ENCODE measurements at places on chromosomes 5 and 9. TPM values are rescaled to one million over a fixed set of nuclear protein-coding genes. Genes with fewer than 3 reads are reported as not detected.

The SLCO6A1 gene
- not detected for total RNA-seq

- ATAC-seq = no peak
Observed at GRCh38 chr9:95667789-95668188, 151.0 kb upstream of the PTCH1 start.

DNA sequence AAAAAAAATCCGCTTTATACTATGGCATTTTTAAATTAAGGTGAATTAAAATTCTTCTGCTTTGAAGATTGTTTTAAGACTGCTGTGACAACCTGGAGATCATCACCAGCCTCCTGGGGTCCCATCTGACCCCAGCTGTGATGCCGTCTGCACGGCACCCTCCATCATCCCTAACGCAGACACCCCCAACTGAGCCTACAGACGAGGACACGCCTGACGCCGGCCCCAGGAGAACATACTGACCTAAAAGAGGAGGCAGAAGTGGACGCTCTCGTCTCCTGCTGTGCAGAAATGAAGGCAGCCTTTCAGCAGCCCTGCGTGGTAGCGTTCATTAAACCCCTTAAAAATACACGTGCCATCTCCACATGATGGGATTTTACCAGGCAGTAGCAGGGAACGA, 125.6 kb upstream of the PPP1R26 start:
- ATAC-seq = no peak

The FBXO10 gene
- 3.6 TPM for total RNA-seq

- no peak for ATAC-seq
Observed at GRCh38 chr9:14213504-14213903, 100.4 kb downstream of the NFIB start.

DNA sequence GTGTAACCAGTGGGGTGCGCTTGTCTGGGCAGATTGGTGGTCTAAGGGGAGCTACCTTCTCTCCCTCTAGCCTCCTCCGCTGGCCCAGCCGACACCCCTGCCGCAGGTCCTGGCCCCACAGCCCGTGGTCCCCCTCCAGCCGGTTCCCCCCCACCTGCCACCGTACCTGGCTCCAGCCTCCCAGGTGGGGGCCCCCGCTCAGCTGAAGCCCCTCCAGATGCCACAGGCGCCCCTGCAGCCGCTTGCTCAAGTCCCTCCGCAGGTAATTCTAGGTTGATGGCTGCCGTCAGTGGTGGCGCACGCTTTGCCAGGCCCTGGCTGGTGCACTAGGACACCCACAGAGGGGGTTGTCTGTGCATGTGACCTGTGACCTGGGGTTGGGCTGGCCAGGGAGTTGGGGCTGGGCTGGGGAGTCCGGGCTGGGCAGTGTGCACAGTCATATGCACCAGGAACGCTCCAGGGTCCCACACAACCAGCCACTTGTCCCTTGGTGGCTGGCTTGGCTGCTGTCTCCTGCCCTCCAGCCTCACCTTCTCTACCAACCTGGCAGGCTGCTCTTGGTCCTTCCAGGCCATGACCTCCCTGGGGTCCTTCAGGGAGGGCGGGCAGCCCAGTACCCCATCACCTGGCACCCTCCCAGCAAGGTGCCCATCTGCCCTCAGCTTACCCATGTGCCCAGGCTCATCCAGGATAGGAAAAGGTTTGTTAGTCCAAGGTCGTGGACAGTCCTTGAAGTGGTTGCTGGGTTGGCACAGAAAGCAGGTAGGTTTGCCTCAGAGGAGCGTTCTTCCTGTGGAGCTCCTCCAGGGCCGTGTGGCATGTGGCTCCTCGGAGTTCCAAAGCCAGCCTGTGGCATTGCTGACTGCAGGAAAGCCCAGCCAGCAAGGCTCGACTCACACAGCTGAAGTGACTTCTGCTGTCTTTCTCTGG, 73.2 kb downstream of the WNK2 start:
- ATAC-seq = no peak

The G3BP1 gene
- total RNA-seq = 149 TPM

DNA sequence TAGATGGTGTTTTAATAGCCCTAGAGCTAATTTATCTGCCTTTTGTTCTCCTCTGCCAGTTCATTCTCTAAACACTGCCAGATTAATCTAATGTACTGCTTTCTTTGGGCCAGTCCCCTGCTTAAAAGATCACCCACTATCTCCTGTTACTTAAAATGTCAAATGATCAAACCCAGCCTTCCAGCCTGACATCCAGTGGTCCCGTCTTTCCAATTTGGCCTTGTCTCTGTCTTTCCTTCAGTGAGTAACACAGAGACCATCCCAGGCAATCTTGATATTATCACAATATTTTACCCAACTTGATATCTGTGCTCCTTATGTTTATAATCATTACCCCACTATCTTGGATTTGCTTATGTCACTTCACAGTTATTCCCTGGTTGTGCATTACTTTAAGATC, 12.0 kb downstream of the PRR16 start:
- ATAC-seq = no peak

DNA sequence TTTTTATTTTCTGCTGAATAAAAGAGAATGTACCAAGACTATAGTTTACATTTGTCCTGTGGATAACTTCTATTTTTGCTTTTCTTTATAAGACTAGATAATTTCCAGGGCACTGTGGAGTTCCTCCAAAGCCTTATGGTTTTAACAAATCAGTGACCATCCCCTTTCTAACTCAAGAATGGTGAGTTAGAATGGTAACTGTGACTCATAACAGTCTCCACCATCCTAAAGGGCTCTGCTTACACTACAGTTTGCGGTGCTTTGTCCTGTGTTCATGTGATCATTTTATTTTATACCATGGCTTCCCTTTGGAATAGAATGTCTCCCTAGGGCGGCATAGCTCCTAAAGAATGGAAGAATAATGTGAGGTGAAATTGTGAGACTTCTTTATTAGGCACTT, 30.2 kb downstream of the WDR36 start:
- no peak for ATAC-seq

The GALNT12 gene
- total RNA-seq = 4.1 TPM

DNA sequence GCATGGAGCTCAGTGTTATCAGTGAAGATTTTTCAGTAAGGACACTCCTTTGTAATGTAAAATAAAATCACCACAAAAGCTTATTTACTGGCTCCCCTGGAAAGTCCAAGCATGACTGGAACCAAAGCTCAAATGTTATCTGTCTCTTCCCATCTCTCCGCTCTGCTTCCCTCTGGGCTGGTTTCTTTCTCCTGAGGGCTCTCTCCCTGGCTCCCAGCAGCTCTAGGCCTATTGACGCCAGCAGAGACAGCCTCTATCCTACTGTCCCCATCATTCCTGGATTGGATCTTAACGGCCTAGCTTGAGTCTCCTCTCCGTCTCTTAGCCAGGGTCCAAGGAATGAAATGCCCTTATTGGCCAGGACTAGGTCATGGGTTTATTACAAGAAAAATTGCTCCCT, 86.1 kb downstream of the TMEM167A start:
- no peak for ATAC-seq

The YIPF5 gene
- total RNA-seq = 51.4 TPM

DNA sequence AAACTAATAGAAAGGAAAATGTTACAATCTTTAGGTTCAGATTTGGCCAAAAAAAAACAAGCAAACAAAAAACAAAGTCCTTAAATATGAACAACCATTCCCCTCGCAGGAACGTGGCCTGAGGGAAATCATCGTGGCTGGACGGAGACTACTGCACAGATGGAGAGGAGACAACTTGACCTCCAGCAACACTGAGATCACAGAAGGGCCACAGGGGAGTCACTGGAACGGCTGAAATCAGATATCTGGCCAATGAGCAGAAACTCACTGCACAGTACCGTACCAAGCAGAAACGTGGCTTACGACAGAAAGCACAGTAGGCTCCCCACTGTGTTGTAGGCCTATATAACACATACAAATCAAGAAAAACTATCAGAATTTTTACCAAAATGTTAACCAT, 27.7 kb downstream of the CAMSAP1 start:
- no peak for ATAC-seq

- no peak for ATAC-seq
Observed at GRCh38 chr9:14400658-14400995, 86.7 kb upstream of the NFIB start.

The PAM gene
- 66.5 TPM for total RNA-seq

The PCDHB12 gene
- total RNA-seq = not detected

DNA sequence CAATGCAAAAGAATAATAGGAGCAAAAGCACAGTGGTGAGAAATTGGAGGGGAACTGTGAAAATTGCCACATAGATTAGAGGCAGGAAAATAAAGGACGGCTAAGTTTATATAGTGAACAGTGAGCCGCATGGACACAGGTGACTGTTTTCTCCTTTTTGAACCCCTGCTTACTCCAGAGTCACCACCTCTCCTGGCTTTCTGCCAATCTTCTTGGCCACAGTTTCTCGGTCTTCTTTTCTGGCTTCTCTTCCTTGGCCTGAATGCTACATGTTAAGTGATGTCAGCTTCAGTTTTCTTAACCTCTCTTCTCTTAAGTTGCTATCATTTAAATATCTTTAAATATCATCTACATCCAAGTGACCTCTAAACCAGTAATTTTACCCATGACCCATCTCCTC, 47.3 kb upstream of the CDKN2B start:
- ATAC-seq = no peak

DNA sequence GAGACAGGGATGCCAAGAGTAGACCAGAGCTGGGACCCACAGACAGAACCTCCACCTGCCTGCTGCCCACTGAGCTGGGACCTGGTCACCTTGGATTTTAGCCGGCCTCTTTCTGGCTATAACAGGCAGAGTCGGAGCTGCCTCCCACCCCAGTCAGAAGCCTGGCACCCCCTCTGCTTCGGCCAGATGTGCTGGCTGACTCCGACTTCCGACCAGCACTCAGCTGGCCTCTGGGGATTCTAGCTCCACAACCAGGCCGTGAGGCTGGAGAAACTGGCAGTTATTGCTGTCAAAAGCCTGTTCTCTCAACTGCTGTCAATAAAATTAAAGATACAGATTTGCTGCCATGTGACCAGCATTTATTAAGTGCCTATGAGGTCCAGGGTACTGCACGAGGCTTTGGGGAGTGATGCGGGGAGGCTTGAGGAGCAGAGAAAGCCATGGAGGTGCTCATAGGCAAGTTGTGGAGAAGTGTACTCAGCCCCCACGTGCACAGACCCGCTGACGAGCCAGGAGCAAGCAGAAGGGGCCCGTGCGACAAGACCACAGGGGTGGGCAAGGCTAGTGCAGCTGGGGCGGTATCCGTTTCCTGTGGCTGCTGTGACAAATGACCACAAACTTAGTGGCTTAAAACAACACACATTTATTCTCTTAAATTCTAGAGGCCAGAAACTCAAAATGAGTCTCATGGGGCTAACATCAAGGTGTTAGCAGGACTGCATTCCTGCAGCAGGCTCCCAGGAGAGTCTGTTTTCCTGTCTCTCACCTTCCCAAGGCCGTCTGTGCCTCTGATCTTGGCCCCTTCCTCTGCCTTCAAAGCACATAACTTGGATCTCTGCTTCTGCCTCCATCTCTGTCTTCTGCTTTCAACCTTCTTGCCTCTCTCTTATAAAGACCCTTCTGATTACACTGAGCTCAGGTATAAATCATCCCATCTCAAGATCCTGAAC, 13.1 kb downstream of the GFI1B start:
- no peak for ATAC-seq

DNA sequence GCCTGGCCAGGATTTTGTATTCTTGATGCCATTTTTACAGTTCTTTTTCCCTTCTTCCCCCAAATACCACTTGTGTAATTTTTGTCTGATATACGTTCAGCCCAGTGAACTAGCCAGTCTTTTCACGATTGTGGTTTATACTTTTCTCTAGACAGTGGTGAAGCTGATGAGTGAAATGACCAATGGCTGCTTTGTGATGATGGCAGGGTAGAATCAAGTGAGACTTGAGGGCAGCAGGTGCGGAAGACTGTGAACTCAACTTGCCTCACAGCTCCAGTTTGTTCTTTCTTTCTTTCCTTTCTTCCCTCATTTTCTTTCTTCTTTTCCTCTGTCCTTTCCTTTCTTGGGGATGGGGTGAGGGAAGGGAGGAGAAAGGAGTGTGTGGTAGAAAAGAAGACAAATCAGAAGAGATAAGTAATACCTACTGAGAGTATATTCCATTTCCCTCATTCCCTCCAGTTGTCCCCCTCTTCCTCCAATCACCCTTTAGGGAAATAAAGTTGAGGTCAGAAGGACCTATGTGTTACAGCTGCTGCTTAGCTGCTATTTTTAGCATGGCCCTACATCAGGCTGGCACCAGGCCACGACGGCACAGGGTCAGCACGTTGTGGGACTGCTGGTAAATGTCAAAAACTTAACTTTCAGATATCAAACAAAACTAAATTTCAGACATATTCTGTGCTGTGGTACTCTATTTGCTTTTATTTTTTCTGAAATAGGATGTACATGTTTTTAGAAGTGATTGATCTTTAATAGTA, 12.3 kb downstream of the ZSWIM6 start:
- no peak for ATAC-seq

GRCh38 chr9:124853605-124854143, 414 bp downstream of the WDR38 start:
- no peak for ATAC-seq

- no peak for ATAC-seq
Observed at GRCh38 chr9:87597710-87598443, 100.2 kb downstream of the DAPK1 start.

GRCh38 chr9:117733465-117733864, 29.3 kb downstream of the TLR4 start:
- no peak for ATAC-seq

The INSL6 gene
- total RNA-seq = not detected

GRCh38 chr9:99129091-99129490, 24.2 kb downstream of the TGFBR1 start:
- no peak for ATAC-seq

DNA sequence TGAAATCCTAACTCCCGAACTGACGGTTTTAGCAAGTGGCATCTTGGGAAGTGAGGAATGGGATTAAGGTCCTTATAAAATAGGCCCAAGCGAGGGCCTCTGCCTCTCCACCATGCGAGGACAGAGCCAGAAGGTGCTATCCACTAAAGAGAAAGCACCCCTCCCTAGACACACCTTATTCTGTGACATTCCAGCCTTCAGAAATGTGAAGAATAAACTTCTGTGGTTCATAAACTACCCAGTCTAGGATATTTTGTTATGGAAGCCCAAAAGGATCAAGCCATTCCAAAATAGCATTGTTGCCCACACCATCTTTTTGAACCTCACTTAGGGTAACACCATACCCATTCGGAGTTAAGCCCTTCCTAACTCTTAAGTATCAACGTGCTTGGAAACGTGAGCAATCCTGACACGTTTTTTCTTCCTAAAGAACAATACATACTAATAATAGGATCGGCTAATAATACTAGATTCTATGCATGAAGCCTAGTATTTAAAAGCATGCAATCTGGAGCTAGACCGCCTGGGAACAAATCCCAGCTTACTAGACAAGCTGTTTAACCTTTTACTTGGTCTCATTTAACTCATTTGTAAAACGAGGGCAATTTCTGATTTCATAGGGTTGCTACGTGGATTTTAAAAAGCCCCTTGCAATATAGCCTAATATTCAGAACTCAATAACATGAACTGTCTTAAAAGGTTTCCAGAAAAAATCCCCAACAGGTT, 1.1 kb upstream of the SMC2 start:
- ATAC-seq = no peak

GRCh38 chr5:55603922-55604321, 69.2 kb upstream of the PLPP1 start:
- no peak for ATAC-seq

The IFNA2 gene
- not detected for total RNA-seq

The OR1J2 gene
- not detected for total RNA-seq

The SOX30 gene
- 1.0 TPM for total RNA-seq

Measured in activated T-helper 17 cell treated with anti-CD3 and anti-CD28 coated beads, Interleukin-2, amount 50 U/mL, for 72 hours (primary cell).